ENCODE measurements at places on chromosomes 5 and 9.

GRCh38 chr9:77731008-77731698 is 83.0 kb upstream of the GNA14 start:
- no peak for DNase-seq

- no peak for DNase-seq
Observed at GRCh38 chr9:130381660-130382059, 63.1 kb upstream of the ASS1 start.

- DNase-seq, result peak; percentile 86
Observed at GRCh38 chr5:60522292-60522905, 177.6 kb downstream of the DEPDC1B start.

DNA sequence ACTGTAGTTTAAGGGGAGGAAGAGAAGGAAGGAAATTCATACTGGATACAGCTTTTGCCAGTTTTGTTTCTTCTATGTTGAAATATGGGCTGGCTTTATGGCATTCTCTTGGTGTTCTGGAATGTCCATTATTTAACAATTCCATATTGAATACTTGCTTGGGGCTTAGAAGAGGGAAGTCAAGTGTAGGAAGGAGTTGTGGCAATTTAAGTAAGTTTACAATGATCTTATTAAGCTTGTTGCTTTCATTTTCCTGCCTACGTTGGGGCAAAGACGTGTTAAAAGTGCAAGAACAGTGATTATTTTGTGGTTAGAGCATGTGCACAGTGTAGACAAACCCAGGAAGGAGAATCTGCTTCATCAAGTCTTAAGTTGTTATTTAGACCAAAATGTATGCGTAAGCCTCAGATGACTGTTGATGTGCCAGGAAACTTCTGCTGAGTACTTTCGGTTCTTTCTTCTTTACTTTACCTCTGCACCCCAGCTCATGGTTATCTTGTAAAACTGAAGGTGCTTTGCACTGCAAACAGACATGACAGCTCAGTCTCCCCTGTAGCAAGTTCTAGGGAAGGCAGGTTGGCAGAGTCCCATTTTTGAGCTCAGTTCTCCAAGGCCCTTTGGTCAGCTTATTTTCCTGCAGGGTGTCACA is 75.8 kb downstream of the F2RL2 start:
- DNase-seq, result peak; percentile 11

- no peak for DNase-seq
Observed at GRCh38 chr9:124843456-124844034, 9.7 kb upstream of the WDR38 start.

GRCh38 chr5:121962347-121962670 is 534 bp downstream of the SRFBP1 start:
- DNase-seq, result no peak

- DNase-seq, result no peak
Observed at GRCh38 chr5:165521816-165522610, 2016.6 kb downstream of the MAT2B start.

- no peak for DNase-seq
Observed at GRCh38 chr9:75907923-75908322, 17.4 kb downstream of the PCSK5 start.

DNA sequence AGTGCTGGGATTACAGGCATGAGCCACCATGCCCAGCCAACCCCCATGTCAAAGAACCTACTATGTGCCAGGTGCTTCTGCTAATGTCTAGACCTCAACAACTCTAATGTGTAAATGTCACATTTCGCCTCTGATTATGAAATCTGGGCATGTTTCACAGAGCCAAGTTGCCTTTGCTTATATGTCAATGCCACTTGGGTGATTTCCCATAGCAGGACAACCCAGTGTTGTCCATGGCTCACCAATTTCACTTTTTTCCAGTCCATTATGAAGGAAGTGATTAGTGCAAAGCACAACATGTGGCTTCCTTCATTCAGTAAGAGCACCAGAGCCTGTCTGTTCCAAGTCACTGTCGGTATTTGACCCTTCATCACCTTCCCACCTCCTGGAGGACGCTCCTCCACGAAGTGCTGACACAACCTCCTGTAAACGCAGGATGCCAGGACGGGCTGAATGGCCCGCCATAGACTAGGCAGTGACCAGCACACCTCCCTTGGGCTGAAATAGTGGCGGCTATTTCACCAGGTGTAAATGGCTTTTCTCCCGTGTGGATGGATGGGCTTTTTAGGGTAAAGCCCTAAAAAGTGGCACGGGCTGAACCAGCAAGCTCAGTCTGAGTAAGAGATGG is 962 bp upstream of the PKN3 start:
- no peak for DNase-seq

Data from fibroblast of upper back skin (primary cell).